CD4-positive, alpha-beta T cell (primary cell): ENCODE measurements at places on chromosomes 1 and 21.

DNA sequence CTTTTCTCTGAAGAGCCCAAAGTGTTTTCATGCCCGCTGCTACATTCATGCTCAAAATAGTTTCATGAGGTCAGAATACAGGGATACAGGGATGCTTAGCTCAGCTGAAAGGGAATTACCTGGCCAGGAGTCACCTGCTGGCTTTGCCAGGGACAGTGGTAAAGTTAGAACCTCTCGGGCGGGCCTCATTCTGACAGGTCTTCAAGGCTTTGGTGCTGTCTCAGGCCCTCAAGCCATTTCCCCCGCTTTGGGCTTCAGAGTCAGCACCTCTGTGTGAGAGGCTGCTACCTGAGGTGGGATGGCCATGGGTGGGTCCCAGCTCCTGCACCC, 5.5 kb downstream of the RASSF5 start:
- no peak for DNase-seq

- DNase-seq = no peak
Observed at GRCh38 chr1:221548942-221549341, 192.9 kb downstream of the DUSP10 start.

DNA sequence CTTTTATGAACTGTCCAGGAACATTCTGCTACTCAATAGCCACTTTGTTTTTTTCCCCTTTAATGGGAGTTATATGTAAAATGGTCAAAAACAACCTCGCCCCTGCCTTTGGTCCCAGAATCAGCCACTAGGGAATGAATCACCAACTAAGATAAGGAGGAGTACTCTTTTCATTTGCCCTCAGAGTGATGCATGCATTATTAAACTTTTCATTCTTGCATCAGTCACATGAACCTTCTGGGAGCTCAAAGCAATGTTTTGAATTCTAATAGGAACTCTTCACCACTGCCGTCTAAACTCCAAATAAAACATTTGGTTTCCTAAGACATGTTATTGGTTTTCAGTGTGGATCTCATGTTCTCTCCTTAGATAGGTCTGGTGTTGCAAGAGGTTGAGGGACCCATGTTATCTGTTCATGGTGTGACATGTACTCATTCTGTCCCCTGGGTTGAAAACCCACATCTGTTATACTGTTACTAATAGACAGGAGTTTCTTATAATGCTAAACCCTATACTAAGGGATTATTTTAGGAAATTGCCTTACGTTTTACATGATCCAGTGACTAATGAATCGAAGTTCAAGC, 17.8 kb upstream of the HSD17B7 start:
- no peak for DNase-seq

- peak; percentile 43 for DNase-seq
Observed at GRCh38 chr21:41768437-41769042, 1.7 kb upstream of the RIPK4 start.

GRCh38 chr21:45011911-45012661, 62.3 kb upstream of the ADARB1 start:
- DNase-seq = no peak

DNA sequence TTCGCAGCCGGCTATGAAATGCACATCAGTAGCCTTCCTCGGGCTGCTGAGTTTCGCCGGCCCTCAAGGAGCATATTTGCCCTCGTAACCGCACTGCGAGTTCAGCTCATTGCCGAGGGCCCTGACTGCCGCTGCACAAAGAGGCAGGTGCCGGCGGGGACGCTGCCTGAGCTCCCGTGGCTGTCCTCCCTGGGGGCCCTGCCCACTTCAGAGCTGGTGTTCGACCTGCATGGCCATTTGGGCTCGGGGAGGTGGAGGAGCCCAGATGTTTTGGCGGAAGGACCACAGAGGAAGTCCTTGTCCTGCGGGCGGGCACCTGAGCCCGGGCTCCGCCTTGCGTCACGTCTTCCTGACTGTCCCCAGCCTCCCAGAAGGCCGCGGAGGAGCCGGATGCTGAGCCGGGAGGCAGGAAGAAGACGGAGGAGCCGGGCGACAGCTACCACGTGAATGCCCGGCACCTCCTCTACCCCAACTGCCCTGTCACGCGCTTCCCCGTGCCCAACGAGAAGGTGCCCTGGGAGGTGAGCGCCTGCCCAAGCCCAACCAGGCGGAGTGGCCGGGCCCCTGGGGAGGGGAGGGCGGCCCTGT, 29.9 kb upstream of the LRRC3 start:
- peak; percentile 13 for DNase-seq

- no peak for DNase-seq
Observed at GRCh38 chr1:216896146-216896545, 172.9 kb upstream of the ESRRG start.

GRCh38 chr1:206498685-206499084, 8.6 kb upstream of the RASSF5 start:
- no peak for DNase-seq

DNA sequence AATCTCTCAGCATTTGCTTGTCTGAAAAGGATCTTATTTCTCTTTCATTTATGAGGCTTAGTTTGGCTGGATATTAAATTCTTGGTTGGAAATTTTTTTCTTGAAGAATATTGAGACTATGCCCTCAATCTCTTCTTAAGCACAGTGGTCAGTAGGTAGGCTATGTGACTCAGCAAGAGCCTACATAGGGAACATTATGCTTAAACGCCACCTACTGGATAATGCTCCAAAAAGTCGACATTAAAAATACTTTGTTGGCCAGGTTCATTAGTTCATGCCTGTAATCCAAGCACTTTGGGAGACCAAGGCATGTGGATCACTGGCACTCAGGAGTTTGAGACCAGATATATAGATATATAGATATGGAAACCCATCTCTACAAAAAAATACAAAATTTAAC, 678.0 kb upstream of the USP24 start:
- no peak for DNase-seq

DNA sequence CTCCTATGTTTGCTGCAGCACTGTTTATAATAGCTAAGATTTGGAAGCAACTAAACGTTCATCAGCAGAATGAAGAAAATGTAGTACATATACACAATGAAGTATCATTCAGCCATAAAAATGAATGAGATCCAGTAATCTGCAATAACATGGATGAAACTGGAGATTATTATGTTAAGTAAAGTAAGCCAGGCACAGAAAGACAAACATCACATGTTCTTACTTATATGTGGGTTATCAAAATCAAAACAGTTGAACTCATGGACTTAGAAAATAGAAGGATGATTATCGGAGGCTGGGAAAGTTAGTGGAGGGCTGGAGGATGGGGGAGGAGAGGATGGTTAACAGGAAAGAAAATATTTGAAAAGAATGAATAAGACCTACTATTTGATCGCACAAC, 1017.6 kb downstream of the KCNT2 start:
- DNase-seq = no peak

DNA sequence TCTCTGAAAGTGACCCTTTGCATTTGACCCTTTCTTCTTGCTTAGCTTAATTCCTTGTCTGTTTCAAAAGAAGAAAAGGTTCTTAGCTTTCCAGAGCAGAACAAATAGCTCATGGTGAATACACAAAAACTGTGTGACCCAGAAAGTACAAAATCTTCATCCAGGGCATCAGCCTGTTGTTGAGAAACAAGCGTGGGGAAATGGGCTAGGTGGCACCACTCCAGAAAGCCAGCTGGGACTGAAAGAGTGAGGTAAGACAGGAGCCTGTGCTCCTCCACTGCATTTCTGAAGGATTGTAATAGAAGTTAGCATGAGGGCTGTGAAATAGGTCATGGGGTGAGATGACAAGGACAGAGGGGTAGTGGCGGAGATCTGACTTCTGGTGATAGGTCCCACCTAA, 45.8 kb downstream of the CYP2J2 start:
- no peak for DNase-seq

- no peak for DNase-seq
Observed at GRCh38 chr1:30971496-30971895, 62.9 kb upstream of the SDC3 start.

DNA sequence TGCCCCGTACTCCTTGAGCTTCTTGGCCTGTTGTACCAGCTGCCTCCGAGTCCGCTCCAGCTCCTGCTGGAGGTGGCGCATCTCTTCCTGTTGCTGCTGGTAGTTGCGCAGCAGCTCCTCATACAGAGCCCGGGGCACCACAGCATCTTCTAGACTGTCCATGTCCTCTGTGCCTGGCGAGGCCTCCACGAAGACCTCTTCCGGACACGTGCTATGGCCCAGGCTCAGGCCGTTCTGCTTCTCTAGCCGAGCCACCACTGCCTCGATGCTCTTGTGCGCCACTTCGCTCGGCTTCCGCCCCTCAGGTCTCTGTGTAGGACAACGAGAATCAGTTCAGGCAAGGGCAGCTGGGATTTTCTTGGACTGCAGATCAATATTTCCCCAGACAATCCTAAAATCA, 17.7 kb downstream of the BEND5 start:
- no peak for DNase-seq

- DNase-seq = peak; percentile 76
Observed at GRCh38 chr1:110495926-110496600, 22.9 kb downstream of the KCNA10 start.

GRCh38 chr21:26961698-26962097, 5.2 kb downstream of the ADAMTS5 start:
- no peak for DNase-seq

DNA sequence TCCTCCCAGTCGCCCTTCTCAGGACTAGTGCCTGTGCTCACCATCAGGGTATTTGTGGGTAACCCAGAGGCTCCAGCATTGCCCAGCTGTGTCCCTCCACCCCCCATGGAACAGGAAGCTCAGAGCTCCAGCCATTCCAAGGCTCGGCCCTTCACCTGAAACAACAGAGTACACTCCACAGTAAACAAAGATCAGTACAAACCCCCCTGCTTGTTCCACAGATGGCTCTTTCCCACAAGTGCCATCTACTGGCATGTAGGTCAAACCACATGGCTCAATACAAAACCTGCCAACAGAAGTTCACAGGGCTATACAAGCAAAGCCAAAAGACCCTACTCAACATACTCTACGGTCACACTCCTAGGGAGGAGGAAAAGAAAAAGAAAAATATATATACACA, 258.7 kb downstream of the AGBL4 start:
- DNase-seq = no peak

- DNase-seq = no peak
Observed at GRCh38 chr1:171082606-171083005, 8.1 kb upstream of the FMO3 start.

DNA sequence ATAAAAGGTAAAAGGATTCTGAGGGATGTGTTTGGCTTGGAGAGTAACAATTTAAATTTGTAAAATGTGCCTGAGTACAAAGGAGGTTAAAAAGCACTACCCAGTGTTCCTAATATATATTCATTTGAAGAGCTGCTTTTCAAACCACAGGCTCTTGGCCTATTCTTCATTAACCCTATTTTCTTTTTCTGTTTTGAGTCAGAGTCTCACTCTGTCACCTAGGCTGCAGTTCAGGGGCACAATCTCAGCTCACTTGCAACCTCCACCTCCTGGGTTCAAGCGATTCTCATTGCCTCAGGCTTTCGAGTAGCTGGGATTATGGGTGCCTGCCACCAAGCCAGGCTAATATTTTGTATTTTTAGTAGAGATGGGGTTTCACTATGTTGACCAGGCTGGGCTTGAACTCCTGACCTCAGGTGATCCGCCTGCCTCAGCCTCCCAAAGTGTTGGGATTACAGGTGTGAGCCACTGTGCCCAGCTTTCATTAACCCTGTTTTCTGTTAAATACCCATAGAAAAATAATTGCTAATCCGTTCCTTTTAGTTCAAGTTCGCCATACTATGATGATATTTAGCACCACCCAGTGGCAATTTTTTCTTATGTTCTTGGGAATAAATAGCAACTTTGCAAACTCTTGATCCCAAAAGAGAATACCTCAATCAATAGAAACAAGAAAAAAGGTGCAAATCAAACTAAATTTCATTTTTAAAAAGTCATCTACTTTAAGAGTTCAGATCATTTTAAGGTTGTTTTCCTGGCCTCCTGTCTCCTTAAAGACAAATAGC, 30.5 kb downstream of the ZBTB8OS start:
- DNase-seq = no peak

- no peak for DNase-seq
Observed at GRCh38 chr21:36005018-36005417, 55.3 kb downstream of the SETD4 start.

GRCh38 chr1:6475381-6476133, 9.6 kb upstream of the TNFRSF25 start:
- DNase-seq = peak; percentile 90

- no peak for DNase-seq
Observed at GRCh38 chr21:46564391-46564790, 40.5 kb downstream of the S100B start.

GRCh38 chr1:91707114-91707889, 178.6 kb downstream of the TGFBR3 start:
- no peak for DNase-seq

DNA sequence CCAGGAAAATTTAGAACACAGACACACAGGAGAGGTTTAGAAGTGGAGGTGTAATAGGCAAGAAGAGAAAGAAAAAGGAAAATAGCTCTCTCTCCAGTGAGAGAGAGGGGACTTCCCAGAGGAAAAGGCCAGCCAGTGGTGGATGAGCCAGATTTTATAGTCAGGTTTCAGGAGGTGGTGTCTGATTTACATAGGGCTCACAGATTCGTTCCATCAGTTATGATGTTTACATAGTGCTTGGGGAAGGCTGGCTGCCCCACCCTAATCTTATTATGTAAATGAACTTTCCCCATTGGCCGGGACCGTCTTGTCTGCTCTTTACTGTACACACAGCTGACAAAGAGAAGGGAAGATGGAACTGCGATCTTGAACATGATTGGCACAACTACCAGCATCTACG, 797.3 kb downstream of the PLA2G4A start:
- no peak for DNase-seq

DNA sequence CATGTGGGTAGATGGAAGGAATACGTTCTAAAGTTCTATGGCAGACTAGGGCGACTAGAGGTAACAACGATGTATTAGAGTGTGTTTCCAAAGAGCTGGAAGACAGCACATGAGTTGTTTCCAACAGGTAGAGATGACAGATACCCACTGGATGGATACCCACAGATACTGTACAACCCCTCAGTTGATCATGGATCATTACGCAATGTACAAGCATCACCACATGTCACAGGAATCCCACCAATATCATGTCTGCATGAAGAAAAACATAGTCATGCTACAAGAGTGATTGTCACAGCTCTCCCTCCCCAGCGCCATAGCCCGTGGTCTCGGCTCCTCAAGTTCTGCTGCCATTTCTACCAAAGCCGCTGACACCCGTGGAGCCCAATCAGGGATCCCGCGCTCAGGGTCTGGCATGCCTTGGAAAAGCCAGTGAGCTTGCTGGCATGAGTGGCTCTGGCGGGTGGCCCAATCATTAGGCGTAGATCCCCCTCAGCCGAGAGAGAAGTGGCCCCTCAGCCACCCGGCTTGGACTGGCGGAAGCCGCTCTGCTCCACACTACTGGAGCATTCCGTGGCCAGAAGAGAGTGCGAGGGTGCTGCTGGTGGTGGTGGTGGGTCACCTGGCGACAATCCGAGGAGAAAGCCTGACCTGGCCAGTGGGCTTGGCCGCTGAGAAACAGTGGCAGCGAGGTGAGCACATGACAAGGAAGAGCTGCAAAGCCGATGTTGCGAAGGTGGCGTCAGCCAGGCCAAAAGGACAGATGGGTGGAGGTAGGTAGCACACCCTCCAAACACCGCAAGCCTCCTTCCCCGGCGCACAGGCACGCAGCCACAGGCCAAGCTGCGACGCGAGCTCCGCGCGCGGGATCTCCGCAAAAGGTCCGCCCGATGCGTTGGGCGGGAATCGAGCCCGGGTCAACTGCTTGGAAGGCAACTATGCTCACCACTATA, 65.7 kb upstream of the FCGR2A start:
- no peak for DNase-seq
